ENCODE measurements at places on chromosomes 13 and 19. TPM values are rescaled to one million over a fixed set of nuclear protein-coding genes. Genes with fewer than 3 reads are reported as not detected.

The PCDH17 gene
- total RNA-seq = 250 TPM

The VSTM1 gene
- total RNA-seq = 0.23 TPM

The ICAM5 gene
- total RNA-seq = 2.5 TPM

The PRSS57 gene
- total RNA-seq = not detected

The ACP5 gene
- 0.46 TPM for total RNA-seq

The NXNL1 gene
- total RNA-seq = not detected

The SBSN gene
- total RNA-seq = not detected
